COLO829 (cell line): ENCODE measurements at places on chromosomes 5 and 9.

DNA sequence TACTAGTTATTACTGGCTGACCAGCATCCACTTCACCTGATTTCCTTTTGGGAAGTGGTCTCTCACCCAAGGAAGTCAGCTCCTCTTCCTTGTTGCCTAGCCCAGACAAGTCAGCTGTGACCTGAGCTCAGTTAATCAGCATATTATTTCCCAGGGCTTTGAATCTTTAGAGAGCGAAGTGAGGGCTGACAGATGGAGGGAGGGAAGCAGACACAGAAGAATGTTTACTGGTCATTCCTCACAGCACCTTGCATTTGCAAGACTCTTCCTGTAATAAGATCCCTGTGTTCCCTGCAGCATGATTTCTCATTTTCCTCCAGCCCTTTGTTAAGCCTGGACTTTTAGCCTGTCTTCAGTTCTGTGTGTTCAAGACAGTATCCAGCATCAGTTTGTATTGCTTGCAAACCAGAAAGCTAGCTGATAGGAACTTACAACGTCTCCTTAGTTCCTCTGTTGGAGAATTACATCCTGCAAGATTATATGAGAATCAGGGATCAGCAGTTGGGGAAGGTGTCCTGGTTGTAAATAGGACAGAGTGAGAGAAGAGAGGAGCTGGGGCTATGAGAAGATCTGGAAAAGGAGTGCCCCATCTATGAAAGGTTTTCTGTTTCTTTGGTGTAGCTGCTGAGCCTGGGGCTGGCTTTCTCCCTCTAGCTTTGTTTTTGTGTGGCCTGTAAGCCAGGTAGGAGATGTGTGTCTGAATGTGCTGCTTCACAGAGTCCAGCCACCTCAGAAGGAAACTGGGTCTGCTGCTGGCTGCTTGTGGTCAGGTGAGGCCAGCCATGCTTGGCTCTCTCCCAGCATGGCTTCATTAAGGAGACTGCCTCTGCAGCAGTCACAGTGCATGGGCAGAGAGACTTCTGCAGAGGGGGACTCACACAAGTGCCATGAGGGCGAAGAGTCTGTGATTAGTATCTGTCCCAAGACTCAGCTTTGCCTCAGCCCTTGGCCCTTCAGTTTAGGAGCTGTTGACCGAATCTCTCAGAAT, 50.3 kb downstream of the MAN2A1 start:
- DNase-seq: no peak

- DNase-seq: no peak
These were observed 51.1 kb downstream of the C9orf50 start for GRCh38 chr9:129569502-129570449.

DNA sequence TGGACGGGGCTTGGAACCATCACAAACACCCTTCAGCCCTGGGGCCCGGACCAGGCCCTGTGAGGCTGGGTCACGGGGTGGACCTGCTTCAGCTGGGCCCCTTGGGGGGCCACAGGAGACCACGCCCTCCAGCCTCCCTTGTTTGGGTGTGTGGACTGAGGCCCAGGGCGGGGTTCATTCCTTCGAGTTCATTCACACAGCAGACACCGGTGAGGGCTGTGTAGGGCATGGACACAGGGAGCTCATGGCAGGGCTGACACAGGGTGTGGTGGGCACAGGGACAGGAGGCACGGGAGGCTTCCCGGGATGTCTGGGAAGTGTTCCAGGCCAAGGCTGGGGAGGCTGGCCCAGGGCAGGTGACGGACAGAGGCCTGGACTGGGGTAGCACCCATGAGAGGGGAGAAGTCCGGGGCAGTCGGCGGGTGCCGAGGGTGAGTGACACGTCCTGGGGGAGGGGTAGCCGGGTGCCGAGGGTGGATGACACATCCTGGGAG, 8.9 kb downstream of the DNLZ start:
- no peak for DNase-seq

- no peak for DNase-seq
These were observed 62.8 kb downstream of the SPATA31C2 start for GRCh38 chr9:88075506-88075905.

DNA sequence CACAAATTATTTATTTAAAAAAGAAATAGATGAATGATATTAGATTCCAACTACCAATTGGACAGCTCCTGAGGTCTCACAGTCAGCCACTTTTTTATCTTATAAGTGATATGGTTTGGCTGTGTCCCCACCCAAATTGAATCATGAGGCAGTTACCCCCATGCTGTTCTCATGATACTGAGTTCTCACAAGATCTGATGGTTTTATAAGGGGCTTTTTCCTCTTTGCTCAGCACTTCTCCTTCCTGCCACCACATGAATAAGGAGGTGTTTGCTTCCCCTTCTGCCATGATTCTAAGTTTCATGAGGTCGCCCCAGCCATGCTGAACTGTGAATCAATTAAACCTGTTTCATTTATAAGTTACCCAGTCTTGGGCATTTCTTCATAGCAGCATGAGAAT, 12.9 kb downstream of the NLN start:
- no peak for DNase-seq

GRCh38 chr5:68456756-68457217, 241.2 kb downstream of the PIK3R1 start:
- DNase-seq: no peak

DNA sequence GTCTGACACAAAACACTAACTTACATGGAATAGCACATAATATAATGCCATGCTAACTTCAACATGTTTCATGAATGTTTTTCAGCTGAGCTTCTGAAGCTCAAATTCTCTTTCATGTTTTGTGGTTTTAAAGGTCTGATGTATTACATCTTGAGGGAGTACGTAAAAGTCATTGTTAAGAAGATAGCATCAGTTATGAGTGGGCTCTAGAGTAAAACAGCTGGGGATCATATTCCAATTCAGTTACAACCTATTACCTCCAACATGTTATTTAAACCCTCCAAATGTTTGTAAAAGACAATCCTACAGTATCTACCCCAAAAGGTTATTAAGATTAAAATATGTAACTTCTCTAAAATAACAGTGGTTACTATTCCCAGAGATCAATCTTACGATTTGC, 19.2 kb downstream of the CETN3 start:
- DNase-seq: no peak

DNA sequence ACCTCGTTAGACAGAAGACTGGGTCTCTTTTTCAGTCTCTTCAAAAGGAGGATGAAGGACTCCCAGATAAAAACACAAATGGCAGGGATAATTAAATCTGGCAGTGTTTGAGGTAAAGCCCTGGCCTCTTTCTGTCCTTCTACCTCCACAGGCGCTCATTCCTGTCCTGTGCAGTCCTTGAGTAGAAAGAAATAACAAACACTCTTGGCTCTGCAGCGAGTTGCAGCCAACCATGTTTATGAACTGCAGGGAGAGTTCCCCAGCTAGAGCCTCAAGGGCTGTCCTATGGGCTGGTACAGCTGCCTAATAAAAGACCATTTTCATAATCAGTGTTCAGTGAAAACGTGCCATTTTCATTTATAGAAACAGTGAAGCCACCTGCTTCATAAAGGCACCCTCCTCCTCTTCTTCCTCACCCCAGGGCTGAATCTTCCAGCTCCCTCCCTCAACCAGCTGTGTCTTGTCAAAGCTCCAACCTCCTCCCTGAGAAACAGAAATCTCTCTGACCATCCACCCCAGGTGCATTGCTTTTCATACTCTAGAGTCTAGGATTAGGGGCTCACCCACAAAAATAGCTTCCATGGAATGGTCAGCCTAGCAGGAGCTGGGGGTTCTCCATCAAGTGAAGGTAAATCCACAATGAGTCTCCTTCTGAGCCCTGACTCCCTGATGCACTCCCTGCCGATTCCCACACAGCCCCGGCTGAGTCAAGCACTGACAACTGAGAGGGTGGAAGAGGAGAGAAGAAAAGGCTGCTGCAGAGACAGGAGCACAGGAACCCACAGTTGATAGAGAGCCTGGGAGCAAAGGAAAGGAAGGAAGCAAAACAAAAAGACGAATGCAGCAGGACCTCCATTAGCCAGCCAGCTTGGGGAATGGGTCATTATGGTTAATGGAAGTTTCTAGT, 150.7 kb downstream of the CMYA5 start:
- no peak for DNase-seq

- no peak for DNase-seq
These were observed 9.6 kb downstream of the ZNF608 start for GRCh38 chr5:124736805-124737188.

GRCh38 chr9:107612136-107612535, 122.6 kb upstream of the KLF4 start:
- no peak for DNase-seq

- no peak for DNase-seq
These were observed 107.2 kb downstream of the ASTN2 start for GRCh38 chr9:117307701-117308100.

DNA sequence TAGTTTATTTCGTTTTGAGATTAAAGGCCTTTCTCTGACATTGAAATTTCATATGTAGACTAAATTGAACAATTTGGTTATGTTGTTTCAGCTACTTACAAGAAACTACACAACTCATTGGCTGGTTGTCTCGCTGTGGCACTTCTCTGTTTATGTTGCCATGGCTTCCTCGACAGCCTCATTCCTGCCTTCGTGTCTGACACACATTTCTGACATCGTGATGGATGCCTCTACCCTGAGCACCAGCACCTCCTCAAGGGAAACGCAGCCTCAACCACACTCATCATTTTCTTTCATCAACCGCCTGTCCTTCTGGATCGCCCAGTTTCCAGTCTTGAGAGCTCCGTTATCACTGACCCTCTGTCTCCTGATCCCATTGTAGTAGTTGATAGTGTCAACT, 562.8 kb downstream of the PDE4D start:
- DNase-seq: no peak

DNA sequence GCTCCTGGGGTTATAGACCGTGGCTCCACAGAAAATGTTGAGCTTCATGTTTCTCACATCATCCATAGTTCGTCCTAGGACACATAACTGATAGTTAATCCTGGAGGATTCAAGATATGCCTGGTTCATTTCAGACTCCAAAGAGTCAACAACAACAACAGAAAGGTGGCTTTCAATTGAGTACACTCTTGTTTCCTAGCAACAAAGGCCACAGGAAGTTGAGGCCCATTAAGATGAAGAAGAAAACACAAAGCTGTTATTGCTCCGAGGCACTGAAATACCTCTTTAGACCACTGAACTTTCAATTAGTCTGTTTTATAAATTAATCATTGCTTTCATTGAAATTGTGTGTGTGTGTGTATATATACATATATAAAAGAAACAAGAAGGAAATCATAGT, 154.5 kb downstream of the YIPF5 start:
- DNase-seq: no peak

- DNase-seq: no peak
These were observed 209.0 kb upstream of the MVB12B start for GRCh38 chr9:126117631-126118030.

DNA sequence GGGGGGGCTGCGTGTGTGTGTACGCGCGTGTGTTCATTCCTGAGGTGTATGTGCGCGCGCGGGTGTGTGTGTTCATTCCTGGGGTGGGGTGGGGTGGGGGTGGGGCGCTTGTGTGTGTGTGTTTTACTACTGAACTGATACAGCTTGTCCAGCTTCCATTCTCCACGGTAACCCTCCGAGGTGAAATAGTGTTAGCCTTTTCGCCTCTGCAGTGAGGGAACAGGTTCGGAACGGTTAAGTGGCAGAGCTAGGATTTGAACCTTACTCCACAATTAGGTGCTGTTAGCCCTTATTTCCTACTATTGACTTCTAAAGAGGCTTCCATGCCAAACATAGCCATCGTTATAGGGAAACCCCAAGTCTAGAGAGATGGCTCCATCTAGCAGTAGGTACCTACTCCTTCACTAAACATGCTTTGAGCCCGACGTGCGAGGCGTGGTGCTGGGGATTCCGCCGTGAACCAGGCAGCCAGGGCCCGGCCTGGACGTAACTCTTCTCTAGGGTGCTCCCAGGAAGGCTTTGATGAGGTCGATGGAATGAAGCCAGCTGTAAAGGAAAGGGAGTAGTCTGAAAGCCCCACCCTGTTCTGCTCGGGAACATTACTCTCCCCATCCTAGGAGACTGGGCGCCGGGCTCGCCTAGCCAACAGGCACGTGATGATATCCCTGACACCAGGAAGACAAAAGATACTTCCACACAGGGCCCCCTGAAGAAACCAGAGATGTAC, 782 bp upstream of the SKP1 start:
- DNase-seq: no peak

DNA sequence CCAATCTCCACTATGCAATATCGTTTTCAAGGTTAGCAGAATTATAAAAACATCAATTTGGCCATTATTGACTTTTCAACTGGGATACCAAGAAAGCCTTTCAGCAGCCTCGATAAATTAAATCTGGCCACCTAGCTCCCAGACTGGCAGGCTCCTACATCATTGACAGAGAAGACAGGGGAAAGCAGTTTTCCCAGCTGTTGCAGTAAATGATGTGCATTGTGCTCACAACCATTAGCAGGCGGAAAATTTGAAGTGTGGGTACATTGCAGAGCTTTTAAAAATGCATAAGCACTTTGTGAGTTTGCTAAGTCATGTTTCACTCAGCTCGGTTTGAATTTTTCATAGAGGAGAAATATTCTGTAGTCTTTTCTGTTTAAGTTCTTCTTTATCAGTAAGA, 297.9 kb downstream of the KCTD16 start:
- DNase-seq: no peak

DNA sequence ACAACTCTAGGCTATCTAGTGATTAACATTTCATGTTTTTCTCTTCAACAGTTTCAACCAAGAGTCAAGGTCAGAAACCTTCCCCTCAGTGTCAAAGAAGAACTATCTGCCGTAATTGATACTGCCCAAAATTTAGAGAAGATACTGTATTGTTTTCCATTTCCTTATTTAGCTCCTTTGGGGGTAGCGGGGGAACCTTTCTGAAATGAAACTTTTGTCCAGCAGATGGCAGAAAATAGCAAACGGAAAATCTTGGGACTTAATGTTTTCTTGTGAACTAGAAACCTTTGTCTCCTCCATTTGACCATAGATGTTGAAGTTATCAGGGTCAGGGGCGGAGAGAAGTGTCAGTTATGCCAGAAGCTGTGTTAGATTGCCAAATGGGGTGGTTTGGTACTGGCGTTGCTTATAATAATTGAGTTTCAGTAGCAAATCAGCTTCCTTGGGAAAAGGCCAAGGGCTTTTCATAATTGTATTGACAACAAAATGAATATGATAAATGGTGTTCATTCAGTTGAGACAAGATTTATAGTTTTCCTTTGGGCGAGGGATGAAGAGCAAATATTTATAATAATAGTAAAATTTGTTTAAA, 101.7 kb upstream of the TLX3 start:
- peak; percentile 12 for DNase-seq

DNA sequence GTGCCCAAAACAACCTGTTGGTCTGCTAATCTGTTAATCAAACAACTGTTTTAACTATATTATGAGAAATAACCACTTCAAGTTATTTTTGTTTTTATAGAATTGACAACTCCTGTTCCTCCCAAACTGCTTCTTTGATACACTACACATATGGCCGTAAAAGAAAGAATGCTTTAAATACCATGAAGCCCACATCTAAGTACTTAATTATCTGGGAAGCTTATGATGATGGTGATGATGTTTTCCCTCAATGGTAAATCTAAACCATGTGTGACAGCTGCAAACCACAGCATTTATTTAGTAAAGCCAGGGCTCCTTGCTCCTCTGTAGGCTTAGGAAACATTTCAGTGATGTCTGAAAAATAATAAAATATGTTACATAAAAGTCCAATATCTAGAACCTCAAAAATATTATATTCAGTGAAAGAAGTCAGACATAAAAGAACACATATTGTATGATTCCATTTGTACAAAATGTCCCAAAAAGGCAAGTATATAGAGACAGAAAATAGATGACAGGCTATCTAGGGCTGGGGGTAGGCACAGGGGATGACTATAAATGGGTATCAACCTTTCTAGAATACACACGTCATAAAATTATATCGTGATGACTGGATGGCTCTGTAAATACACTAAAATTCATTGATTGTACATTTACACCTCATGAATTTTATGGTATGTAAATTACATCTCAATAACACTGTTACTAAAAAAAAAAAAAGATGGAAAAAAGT, 154.1 kb downstream of the EFNA5 start:
- DNase-seq: no peak

- peak; percentile 84 for DNase-seq
These were observed 220.8 kb upstream of the RFX3 start for GRCh38 chr9:3746296-3747275.
